ENCODE measurements at places on chromosomes 7 and 10.
A peak's percentile ranks its signal among the peaks of the same experiment; 100 is the strongest.

DNA sequence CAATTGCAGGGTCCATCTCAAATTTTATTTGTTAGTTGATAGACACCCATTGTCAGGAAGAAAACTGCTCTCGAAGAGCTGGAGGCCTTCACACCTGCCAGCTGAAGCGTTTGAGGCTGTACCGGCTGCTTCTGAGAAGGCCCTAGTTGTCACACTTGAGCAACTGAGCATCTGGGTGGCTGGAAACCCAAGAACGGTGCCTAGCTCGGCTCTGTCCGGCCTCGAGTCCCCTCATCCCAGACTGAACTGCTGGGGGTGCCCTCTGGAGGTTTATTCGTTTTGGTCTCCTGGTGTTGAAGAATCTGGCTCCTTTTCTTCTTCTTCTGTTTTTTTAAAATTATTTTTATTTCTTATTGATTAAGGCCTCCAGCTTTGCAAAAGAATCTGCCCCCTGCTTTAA is 59.3 kb upstream of the EXOC6 start:
- no peak for DNase-seq

GRCh38 chr10:76647301-76647700 is 990.3 kb downstream of the KCNMA1 start:
- DNase-seq: no peak

GRCh38 chr10:28677888-28678686 is 766 bp downstream of the BAMBI start:
- DNase-seq: peak; percentile 7

- no peak for DNase-seq
These were observed 206.6 kb downstream of the DIP2C start for GRCh38 chr10:482848-483247.

- DNase-seq: no peak
These were observed 20.4 kb upstream of the ASAH2 start for GRCh38 chr10:50271564-50272250.

GRCh38 chr7:157211690-157212089 is 73.0 kb downstream of the UBE3C start:
- no peak for DNase-seq

DNA sequence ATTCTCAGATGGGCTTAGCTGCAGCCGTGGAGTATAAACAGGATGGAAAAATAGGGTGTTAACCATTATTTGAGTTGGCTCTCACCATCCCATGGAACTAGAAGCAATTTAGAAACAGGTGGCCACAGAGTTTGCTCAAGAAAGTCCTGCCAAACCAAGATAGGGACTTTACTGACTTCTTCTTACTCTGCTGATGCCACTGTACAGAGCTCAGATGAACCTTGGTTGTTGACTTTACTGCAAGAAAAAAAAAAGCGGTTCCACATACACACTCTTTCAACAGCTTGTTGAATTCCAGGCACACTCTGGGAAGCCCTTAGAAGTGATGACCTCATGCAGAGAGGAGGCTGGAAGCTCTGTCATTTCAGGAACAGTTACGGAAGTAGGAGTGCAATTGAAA is 753.4 kb downstream of the NRG3 start:
- no peak for DNase-seq

DNA sequence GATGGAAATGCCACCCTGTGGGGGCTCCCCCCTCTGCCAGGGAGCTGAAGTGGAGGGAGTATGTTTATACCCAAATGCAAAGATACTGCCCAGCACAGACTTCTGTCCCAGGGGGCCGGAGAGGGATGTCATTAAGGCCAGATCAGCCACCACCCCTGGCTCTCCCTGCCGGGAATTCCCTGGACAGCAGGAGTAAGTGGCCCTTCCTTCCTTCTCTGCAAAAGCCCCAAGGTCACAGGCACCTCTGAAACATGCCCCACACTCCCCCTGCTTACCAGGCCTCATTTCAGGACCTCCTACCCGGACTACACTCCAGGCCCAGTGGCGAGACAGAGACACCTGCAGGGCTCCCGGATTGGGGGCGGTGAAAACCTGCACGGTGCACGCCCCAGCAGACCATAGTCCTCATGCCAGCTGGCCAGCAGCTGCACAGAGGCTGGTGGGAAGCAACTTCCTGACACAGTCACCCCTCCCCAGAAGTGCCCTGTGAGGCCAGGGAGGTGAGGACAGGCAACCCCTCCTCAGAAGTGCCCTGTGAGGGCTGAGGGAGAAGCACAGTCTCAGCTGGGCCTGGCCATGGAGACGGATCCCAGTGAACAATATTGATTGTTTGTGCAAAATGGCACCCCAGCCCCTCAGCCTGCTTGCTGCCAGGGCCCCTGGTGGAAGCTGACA is 33.0 kb upstream of the RET start:
- DNase-seq: no peak

GRCh38 chr7:84069033-84069432 is 125.6 kb downstream of the SEMA3A start:
- no peak for DNase-seq

DNA sequence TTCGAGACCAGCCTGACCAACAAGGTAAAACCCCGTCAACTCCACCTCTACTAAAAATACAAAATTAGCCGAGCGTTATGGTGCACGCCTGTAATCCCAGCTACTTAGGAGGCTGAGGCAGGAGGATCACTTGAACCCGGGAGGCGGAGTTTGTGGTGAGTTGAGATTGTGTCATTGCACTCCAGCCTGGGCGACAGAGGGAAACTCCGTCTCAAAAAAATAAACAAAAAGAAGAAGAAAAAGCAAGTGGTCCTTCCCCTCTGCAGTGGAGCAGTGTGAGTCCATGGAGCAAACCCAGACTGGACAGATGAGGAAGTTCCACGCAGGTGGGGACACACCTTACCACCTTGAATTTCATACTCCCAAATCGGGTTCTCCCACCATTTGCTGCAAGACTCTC is 13.1 kb upstream of the SERPINE1 start:
- no peak for DNase-seq

DNA sequence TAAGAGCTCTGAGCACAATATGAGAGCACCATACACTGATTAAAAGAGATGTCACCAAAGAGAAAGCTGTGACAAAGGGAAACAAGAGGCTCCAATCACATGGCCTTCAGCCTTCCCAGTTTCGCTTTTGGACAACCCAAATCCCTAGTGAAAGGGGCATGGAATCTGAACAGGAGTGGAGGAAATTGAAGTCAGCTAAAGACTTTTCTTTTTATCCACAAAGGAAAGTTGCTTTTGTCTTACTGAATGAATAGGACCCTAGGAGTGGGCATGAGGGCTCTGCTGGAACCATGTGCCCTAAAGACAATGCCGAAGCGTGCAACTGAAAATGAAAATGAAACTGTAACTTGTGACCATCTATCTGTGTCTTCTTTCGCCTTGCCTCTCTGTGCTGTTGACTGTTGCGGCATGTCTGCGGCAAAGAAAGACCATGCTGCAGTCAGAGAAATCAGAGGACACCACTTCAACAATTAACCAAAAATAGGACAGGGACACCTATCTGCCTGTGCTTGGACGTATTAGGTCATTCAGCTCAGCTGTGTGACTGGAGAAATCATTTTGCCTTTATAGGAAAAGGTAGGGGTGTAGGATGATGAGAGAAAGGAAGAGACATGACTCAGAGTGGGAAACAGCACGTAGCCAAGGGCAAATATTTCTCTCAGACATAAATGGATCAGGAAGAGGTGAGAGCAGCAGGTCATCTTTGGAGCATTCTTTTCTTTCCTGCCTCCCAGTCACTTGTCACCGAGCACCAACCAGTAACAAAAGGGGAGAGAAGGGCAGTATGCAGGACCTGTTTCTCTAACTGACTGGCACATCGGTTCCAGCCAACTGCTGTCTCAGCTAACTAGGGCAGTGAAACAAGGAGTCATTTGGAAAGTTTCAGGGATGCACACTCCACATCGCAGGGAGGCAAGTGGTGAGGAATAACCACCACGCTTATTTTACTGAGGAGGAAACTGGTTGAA is 12.3 kb downstream of the CAV2 start:
- DNase-seq: no peak

DNA sequence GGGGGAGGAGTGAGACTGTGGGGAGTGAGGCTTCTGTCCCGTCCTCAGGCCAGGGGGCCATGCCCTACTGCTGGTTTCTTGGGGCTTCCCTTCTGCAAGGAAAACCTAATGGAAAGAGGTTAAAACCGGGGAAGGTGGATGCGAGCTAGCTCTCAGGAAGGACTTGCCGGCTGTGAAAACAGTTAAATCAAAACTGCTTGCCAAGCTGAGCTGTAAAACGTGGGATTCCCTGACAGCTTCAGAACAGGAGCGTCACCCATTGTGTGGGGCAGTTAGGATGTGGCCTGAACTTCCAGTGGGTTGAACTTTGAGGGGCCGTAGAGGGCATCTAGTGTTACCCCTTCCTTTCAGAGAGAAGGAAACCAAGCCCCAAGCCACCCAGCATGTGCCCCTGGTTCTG is 13.1 kb downstream of the TSPAN15 start:
- DNase-seq: no peak

- DNase-seq: no peak
These were observed 533.9 kb downstream of the TCERG1L start for GRCh38 chr10:130777507-130778165.

DNA sequence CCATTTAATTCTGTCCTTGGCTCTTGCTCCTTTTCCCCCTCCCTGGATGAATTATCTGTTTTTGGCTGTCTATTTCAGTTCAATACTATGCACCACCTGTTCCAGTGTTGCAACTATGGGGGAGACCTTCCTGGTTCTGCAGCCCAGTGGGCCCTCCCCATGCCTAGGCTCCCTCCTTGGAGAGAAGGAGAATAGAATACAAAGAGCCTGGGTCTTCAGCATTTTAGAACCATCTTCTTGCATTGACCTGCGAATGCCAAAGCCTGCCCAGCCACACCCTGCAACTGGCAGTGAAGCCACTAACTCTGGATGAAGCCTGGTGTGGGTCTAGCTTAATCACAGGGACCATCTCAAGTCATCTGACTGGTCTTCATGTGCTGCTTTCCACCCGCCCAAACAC is 207.1 kb downstream of the HERPUD2 start:
- no peak for DNase-seq

DNA sequence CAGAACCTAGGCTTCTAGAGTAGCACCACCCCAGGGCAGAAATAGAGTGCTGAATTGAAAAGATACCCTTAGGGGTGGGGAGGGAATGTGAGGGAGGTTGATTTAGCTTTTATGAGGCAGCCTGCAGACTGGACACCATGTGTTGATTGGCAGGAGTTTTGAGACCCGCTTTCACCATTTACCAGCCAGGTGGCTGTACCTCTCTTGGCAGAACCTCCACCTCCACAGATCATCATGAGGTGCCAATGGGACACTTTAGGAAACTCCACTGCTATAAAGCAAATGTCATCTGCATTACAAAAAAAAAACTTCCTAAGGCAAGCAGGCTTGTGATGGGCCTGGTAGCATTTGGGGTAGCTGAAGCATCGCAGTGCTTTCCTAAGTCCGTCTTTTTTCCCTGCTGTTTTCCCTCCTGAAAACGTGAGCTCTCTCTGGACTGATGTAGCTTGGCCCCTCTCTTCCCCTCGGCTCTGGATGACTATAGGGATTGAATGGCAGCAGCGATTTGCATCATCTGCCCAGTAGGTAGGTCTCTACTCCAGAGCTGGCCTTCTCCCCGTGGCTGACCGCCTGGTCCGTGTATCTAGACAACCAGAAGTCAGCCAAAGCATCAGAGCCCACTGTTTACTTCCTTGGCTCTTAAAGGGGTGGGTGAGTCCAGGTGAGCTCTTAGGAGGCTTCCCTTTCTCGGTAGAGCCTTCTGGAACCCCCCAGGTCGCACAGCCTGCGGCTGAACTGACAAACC is 1.3 kb downstream of the PCBD1 start:
- no peak for DNase-seq

- DNase-seq: peak; percentile 37
These were observed 94.1 kb downstream of the PRKAG2 start for GRCh38 chr7:151782598-151783448.

- DNase-seq: no peak
These were observed 201.0 kb downstream of the FRMD4A start for GRCh38 chr10:14129770-14130169.

GRCh38 chr7:46549347-46549746 is 628.3 kb upstream of the IGFBP3 start:
- no peak for DNase-seq

- no peak for DNase-seq
These were observed 15.2 kb downstream of the ITPRID1 start for GRCh38 chr7:31529103-31529502.

DNA sequence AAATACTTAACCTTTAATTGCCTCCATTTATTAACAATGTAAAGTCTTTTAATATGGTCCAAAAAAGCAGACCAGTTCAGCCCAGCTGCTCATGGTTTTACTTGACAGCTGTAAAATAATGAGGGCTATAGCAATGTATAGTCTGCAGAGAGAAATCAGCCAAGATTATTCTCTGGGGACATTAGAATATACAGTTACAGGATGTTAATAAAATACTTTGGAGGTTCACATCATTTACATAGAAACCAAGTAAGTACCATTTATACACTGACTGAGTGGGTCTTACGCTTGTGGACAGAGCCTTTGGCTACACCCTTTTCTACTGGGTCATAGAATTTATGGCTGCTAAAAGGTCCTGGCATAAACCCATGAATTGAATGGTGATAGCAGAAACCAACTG is 340.7 kb upstream of the CELF2 start:
- no peak for DNase-seq

- no peak for DNase-seq
These were observed 121.9 kb downstream of the WNT2 start for GRCh38 chr7:117200786-117201458.

GRCh38 chr10:13219685-13220670 is 14.2 kb downstream of the UCMA start:
- no peak for DNase-seq

DNA sequence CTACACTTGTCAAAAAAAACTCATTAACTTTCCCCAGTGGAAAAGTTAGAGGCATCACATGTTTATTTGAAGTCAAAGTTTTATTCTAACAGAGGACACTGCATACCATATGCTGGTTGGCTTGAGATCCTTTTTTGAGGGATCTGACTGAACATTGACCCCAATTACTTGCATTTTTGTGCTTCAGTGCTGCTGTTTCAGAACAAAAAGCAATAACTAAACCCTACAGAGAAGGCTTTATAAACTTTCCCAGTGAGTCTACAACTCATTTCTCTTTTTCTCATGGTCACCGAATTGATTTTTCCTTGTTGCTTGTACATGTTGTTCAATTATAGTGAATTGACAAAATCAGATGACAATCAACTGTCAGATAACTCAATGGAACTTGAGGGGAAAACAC is 69.3 kb upstream of the PHYHIPL start:
- no peak for DNase-seq

GRCh38 chr10:101351477-101351876 is 2.5 kb upstream of the BTRC start:
- DNase-seq: no peak

GRCh38 chr10:35386594-35387174 is 50.4 kb downstream of the CCNY start:
- DNase-seq: no peak

GRCh38 chr7:113321201-113321600 is 202.8 kb upstream of the SMIM30 start:
- DNase-seq: no peak

- DNase-seq: no peak
These were observed 35.8 kb upstream of the GRID1 start for GRCh38 chr10:86402283-86402941.

- DNase-seq: peak; percentile 21
These were observed 85.4 kb downstream of the AKR1D1 start for GRCh38 chr7:138161600-138162081.

Data from stimulated activated CD4-positive, alpha-beta T cell treated with anti-CD3 and anti-CD28 coated beads, Interleukin-15, amount 100 ng/mL, for 1 hour (primary cell).